ENCODE measurements at places on chromosomes 11 and 22. TPM values are rescaled to one million over a fixed set of nuclear protein-coding genes. Genes with fewer than 3 reads are reported as not detected.
A peak's percentile ranks its signal among the peaks of the same experiment; 100 is the strongest.

The CRYBB2 gene
- not detected for total RNA-seq

DNA sequence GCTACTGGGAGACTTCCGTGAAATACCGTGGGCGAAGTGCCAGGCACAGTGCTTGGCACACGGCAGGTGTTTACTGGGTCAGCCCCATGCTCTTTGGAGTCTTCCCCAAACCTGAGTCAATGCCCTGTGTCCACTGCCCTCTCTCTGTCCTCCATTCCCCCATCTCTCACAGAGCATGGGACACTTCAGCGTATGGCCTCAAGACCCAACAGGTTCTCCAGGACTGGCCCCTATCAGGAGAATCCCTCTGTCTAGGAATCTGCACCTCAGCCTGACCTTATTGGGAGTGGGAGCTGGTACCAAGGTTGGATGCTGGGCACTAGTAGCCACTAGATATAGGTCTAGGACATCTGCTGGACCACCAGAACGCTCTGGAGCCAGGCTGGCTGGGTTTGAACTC is 67.2 kb upstream of the LMO1 start:
- no peak for DNase-seq
- H3K4me1 ChIP-seq: no peaks in the 10 kb centered on the region
- H3K36me3 ChIP-seq: no peaks in the 10 kb centered on the region
- no peak overlapping the region for H3K27ac ChIP-seq
- no peak overlapping the region for H3K4me3 ChIP-seq

DNA sequence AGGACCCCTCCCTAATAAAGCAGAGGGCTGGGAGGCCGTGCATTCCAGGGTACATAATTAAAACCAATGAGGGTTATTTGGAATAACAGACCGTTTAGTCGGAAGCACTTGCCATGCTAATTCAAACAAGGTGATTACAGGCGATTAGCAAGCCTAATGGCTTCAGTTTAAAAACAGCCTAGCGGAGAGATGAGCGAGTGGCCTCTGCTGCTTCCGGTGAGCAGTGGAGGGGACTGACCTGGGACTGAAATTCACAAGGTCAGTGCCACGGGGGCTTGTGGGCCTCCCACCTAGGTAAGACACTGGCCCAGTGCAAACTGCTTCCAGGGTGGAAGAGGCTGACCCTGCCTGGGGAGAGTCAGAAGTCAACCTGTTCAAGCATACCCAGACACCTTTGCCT is 56.8 kb upstream of the ALX4 start:
- peaks cover 3% of the 10 kb centered on the region for H3K27me3 ChIP-seq
- no peaks in the 10 kb centered on the region for H3K36me3 ChIP-seq
- H3K4me3 ChIP-seq: no peak overlapping the region
- no peak overlapping the region for H3K27ac ChIP-seq

DNA sequence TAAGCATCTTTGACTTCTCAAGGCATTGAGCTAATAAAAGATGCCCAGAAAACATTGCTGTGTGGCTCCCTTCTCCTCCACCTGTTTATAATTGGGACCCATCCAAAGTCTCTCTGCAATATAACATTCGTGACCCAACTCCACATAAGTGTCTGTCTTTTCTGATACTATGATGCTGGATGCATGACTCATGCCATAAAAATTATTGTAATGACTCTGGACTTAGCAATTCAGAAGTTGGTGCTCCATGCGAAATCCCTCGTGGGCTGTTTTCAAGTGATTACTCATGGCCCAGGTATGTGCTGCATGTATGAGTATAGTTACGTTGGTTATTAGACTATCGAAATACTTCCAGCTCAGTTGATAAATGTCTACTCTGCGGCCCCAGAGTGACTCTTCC is 11.7 kb downstream of the FJX1 start:
- H3K27me3 ChIP-seq: peaks cover 43% of the 10 kb centered on the region
- DNase-seq: peak; percentile 5
- H3K27ac ChIP-seq: no peak overlapping the region
- no peaks in the 10 kb centered on the region for H3K4me1 ChIP-seq
- H3K4me3 ChIP-seq: no peak overlapping the region

DNA sequence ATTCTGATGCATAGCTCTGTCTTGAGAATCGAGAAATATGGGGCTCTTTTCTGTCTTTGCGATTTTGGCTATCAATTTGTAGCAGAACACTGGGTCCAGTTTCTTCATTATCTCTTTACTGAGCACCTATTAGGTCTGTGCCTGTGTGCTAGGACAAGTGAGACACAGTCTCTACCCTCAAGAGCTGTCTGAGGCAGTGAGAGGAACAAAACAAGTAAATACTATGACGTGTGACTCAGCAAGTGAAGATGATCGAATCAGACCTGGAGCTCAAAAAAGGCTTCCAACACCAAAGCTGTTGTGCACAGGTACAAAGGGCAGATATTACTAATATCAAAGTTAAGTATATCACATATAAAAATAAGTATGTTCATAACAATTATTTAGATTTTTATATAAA is 52.4 kb downstream of the LGR4 start:
- no peak overlapping the region for H3K27ac ChIP-seq
- H3K36me3 ChIP-seq: no peaks in the 10 kb centered on the region
- no peaks in the 10 kb centered on the region for H3K4me1 ChIP-seq
- H3K4me3 ChIP-seq: no peak overlapping the region

DNA sequence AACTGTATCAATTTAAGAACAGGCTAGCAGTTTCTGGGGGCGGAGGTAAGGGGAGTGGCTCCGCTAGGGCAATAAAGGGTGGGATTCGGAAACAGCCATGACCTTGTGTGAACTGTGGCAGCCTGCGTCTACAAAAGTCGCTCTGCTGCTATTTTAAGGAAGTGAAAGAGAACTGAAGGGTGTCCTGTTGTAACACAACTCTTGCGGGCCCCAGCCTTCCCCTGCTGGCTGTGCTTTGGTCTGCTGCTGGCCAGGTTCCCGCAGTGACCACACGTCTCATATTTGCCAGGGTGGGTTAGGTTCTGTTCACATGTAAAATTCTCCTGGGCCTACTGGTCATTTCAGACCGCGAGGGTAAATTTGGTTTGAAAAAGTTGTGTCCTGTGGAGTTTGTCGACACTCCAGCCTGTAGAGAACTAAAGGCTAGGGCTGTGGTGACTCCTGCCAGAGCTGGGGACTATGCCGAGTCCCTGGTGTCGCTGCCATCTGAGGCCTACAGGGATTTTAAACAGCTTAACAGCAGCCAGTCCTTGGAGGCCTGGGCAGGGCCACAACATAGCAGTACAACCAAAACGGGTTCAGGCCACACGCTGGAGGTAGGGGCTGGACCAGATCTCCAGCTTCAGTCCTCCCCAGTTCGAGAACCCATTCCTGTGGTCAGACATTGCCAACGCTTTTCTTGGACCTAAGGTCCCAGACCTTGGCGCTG is 1.1 kb upstream of the PPFIBP2 start:
- H3K4me3 ChIP-seq: peak overlapping the region; percentile 86
- H3K36me3 ChIP-seq: no peaks in the 10 kb centered on the region
- DNase-seq: peak; percentile 45
- no peaks in the 10 kb centered on the region for H3K27me3 ChIP-seq
